ENCODE measurements at places on chromosomes 2 and 18. TPM values are rescaled to one million over a fixed set of nuclear protein-coding genes. Genes with fewer than 3 reads are reported as not detected.

- peak; percentile 30 for DNase-seq
Observed at GRCh38 chr2:64273524-64274398, 129.5 kb upstream of the PELI1 start.

GRCh38 chr2:169091761-169092519 lies 22.6 kb downstream of the DHRS9 start:
- no peak for DNase-seq

DNA sequence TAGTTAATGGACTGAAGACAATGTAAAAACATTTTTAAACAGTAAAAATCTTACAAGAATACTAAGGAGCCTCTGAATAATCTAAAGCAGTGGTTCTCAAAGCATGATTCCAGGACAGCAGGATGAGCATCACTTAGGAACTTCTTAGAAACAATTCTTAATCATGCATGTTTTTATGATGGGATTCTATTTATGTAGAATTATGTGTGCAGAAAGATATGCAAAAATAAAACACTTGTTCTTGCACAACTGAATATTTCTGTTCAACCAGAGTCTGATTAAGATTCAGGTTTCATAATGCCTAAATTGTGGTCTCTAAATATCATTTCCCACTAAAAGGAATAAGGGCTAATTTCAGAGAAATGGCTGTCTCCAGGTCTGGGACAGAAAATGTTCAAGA lies 69.2 kb upstream of the MTIF2 start:
- no peak for DNase-seq

GRCh38 chr2:157307021-157307420 lies 18.6 kb downstream of the ERMN start:
- no peak for DNase-seq

DNA sequence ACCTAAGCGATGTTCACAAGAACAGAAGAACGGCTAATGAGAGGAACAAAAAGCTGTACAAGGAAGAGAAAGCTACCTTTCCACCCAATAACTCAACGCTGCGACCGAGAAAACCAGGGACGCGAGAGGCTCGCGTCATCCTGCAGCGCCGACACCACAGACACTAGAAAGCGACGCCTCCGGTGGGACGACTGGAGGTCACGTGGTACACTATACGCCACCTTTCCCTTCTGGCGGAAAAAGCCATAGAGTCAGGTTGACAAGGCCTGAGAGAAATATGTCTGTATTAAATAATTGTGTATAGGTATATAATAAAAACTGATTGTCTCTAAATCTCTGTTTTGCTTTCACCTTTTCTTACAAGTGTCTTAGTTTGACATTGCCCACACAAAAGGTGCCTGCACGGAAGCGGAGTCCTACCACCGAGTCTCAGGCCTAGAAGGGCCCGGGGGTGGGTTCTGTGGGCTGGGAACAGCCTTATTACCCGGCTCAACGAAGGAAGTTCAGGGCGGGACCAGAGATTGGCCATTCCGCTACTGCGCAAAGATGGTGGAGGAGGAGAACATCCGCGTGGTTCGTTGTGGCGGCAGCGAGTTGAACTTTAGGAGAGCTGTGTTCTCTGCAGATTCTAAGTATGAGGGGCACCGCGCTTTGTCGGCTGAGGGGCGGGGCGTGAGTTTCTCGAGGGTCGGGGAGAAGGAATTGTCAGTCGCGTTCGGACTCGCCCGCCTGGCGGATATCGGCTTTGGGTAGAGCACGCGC lies at the start of gene WDR75:
TSS of gene WDR75 (plus strand) at position 528 of the 762 bp plus-strand sequence. CDS start at position 547, 19 bp downstream.
- peak; percentile 95 for DNase-seq

- DNase-seq: peak; percentile 18
Observed at GRCh38 chr2:235594041-235594440, 100.2 kb downstream of the AGAP1 start.

DNA sequence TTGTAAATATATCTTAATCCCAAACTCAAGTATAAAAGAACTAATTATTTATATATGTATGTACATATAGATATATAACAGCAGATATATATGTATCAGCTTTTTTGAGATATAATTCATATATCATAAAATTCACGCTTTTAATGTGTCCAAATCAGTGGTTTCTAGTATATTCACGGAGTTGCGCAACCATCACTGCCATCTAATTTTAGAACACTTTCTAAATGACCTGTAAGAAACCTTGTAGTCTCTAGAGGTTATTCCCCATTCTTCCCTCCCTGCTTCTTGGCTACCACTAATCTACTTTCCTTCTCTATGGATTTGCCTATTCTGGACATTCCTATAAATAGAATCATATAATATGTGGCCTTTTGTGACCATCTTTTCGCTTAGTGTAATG lies 163.5 kb upstream of the TCF4 start:
- no peak for DNase-seq

DNA sequence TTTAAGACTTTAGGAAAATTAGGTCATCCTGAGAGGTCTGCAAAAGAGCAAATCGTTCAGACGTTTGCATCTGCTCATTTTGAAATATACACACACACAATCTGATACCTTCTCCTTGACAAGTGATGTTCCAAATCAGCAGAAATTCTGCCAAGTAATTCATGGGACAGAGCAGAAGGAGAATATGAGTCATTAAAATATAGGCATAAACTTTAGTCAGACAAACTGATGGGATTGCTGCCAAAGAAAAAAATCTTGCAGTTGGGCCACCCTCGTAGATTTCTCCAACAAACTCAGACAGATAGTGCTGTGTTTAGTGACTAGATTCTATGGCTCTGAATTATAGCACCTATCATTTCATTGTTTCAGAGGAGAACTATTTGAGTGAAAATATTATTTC lies 336.3 kb downstream of the NYAP2 start:
- DNase-seq: no peak

DNA sequence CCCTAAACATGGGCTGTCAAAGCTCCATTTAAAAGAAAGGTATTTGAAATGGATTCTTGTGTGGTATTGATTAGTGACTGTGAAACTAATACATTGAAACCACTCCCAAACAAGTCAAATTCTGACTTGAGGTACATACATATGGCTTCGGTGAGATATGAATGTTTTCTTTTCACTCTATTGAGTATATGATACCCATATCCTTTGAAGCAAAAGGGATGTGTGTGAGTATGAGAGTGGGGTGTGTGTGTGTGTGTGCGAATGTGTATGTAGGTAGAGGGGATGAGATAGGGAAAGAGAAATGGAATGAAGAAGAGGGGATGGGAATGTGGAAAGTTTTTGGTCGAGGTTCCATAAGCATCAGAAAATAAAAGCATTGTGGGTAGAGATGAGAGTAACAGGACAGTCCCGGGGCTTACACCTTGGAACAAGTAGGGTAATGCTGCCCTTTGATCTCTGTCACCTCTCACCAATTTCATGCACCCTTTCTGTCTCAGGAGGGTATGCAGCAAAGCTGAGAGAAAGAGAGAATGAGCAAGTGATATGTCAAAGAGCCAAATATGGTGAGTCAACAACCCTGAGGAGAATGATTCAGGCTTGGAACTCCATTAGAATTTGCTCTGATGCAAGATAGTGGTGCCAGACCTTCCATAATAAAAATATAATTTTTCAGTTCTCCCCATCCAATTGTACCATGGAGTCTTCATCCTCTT lies 64.0 kb upstream of the ZEB2 start:
- no peak for DNase-seq

- no peak for DNase-seq
Observed at GRCh38 chr2:37109523-37109922, 25.2 kb downstream of the GPATCH11 start.

DNA sequence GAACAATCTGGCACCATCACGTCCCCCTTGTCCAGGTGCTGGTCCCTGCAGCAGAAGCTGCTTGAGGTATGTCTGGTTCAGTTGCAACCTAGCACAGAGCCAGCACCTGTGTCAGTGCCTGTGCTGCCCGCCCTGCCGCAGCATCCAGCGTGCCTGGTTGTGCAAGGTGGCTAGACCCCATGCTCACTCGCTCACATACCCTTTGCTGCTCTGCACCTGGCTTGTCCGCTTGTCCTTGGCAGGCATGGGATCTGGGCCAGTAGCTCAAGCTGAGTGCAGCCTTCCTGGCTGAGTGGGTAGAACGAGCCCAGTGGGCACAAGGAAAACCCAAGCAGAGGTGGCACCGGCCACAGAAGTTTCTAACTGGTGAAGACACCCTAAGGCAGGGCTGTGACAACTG lies 314.6 kb upstream of the KYNU start:
- DNase-seq: no peak

DNA sequence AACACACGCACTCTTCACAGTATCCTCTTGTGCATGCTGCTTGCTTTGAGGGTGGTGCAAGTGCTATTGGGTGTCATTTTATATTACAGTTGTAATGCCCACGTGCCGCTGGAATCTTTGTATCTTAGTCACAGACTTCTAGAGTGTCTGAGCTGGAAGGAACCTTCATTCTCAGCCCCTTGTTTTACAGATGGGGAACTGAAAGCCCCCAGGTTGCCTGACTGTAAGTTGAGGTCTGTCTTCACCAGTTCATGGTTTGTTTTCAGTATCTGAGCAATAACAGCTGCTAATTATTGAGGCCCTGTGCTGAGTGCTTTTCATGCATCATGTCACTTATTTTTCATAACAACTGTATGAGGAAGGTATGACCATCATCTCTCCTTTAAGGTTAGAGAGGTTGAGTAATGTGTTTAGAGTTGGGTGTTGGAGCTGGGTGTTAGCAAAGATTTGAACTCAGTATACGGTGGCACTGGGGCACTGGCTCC lies 77.0 kb downstream of the PRKCE start:
- no peak for DNase-seq

GRCh38 chr2:174699993-174700766 lies 64.1 kb downstream of the CHRNA1 start:
- peak; percentile 49 for DNase-seq

GRCh38 chr2:215356948-215357461 lies 45.1 kb downstream of the ATIC start:
- DNase-seq: no peak

- no peak for DNase-seq
Observed at GRCh38 chr18:13258921-13259320, 40.4 kb downstream of the LDLRAD4 start.

DNA sequence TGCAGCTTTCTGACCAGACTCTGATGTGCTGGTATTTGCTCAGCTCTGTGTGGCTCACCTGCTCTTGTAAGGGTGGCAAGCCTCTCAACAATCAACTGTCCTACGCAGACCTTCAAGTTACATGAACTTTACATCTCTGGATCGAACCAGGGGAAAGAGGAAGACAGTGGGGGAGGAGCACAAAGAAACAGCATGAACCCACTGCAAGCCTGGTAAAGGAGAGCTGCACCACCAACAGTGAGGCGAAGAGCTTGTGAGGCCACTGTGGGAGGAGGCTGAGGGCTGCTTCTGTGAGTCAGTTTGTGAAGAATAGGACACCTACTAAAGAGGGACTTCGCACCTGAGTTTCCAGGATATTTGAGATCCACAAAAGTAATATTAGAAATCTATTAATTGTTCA lies 18.8 kb upstream of the FAM110C start:
- no peak for DNase-seq

DNA sequence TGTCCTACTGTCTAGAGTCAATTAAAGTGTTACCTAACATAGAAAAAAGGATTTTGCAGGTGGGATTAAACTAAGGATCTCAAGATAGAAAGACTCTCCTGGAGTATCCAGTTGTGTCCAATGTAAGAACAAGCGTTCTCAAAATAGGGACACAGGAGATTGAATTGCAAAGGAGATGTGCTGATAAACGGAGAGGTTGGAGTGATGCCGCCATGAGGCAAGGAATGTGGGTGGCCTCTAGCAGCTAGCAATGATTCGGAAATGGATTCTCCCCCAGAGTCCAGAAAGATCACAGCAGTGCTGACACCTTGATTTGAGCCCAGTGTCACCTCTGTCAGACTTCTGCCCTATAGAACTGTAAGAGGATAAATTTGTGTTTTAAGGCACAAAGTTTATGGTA lies 24.1 kb upstream of the IL1RN start:
- DNase-seq: no peak

- DNase-seq: no peak
Observed at GRCh38 chr2:239406316-239406995, 5.6 kb upstream of the HDAC4 start.

- no peak for DNase-seq
Observed at GRCh38 chr2:226845386-226846116, 9.7 kb downstream of the RHBDD1 start.

GRCh38 chr18:32160547-32160946 lies 29.3 kb upstream of the MEP1B start:
- DNase-seq: peak; percentile 51

GRCh38 chr18:32777049-32777448 lies 4.2 kb upstream of the KLHL14 start:
- DNase-seq: no peak

DNA sequence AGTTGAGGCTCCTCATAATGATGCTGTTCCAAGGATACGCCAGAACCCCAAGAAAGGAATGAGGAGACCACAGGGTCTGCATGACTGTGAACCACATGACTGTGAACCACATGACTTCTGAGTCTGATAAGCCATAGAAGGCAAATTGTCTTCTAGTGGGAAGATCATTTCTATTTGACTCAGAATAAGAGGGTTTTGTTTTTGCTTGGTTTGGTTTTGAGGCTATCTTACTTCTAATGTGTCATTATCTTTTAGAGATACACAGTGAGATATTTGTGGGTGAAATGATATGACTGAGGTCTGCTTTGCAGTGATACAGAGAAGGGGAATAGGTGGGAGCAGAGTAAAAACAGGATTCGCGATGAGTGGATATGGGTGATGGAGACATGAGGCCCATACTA lies 28.9 kb upstream of the BCL2L11 start:
- DNase-seq: no peak

Gene GPR39
- 26.8 TPM for total RNA-seq

Gene TAF1B
- 25.3 TPM for total RNA-seq

Gene UGT1A10
- 1.0 TPM for total RNA-seq

Gene ATOH8
- total RNA-seq: not detected

Gene AQP12A
- not detected for total RNA-seq

Gene ETAA1
- 12.4 TPM for total RNA-seq

Data from Caco-2 (cell line).